ENCODE measurements at places on chromosomes 7 and 10.

- DNase-seq = peak; percentile 68
Measured at GRCh38 chr10:73493781-73494180, 2.0 kb downstream of the PPP3CB start.

DNA sequence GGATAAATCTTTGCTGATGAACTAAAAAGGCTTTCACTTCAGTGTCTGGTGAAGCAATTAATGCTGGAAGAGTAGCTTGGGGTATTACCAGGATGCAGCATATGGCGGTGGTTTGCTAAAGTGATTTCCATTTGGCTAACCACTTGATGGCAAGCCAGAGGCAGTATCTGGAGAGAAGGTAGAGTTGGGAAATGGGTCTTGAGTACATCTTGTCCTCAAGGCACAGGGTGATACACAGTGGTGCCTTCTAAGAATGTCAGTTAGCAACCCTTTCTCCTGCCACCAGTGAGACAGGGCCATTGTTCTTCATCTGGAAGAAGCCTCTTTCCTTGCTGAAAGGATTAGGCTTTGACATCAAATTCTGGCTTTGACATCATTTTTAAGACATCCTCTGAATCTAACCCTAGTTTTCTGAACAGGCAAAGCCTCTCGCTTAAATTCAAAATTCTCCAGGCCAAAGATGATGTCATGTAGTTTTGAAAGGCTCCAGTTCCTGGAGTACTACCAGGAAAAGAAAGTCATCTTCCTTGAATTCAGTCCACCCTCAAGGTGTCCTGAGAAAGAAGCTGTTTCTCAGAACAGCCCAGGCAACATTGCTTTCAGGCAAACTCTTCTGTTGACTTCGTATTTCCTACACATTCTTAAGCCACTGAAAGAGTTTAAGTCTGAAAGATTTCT lies 162.4 kb downstream of the ARID5B start:
- DNase-seq = peak; percentile 65

- DNase-seq = no peak
Measured at GRCh38 chr10:59891349-59891748, 15.0 kb downstream of the CCDC6 start.

DNA sequence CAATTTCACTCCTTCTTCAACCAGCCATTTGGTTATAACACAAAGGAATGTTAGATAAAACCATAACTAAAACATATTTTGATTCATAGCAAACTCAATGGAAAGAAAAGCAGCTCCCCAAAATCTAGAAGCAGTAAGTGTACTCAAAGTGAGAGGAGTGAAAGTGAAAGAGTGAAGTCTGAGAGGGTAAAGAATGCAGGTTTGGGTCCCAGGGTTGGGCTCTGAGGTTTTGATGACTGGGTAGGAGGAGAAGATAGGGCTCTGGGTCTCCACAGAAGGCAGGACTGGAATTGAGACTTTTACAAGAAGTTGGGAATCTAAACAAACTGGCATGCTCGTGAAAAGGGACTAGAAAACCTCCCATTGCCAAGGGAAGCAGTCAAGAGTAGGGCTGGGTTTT lies 85.4 kb upstream of the RSU1 start:
- DNase-seq = no peak

GRCh38 chr10:100372415-100373297 lies 25.6 kb downstream of the SCD start:
- DNase-seq = no peak

GRCh38 chr10:78258323-78259030 lies 224.8 kb downstream of the RPS24 start:
- DNase-seq = no peak

- no peak for DNase-seq
Measured at GRCh38 chr7:126718419-126718818, 534.3 kb downstream of the GRM8 start.

DNA sequence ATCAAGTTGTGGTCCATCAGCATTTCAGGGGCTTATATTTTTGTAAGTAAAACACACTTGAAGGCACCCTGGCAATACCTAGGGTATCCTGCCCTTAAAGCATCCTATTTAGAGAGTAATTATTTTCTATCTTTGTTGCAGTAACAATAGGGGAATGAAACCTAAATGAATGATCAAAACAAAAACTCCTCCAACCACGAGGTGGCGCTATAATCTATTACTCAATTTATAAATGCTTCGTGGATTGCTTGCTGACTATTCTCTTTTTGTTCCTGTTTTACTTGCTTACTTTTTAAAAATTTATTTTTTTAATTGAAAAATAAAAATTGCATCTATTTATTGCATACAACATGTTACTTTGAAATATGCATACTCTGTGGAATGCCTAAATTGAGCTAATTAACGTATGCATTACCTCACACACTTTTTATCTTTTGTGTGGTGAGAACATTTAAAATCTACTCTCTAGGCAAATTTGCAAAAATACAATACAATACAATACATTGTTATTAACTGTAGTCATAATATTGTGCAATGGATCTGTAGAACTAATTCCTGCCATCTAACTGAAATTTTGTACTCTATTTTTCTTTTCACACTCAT lies 147.7 kb upstream of the BMPER start:
- peak; percentile 73 for DNase-seq
